ENCODE measurements at places on chromosomes 5 and 9.
A peak's percentile ranks its signal among the peaks of the same experiment; 100 is the strongest.

GRCh38 chr9:70385426-70385825 is 29.0 kb downstream of the KLF9 start:
- peak; percentile 6 for DNase-seq

GRCh38 chr5:59187857-59188256 is 605.0 kb downstream of the RAB3C start:
- peak; percentile 79 for DNase-seq

GRCh38 chr9:24602693-24603352 is 57.1 kb upstream of the IZUMO3 start:
- peak; percentile 13 for DNase-seq

GRCh38 chr9:95131023-95131943 is 186.2 kb downstream of the FANCC start:
- peak; percentile 74 for DNase-seq

GRCh38 chr9:84003246-84003645 is 22.6 kb downstream of the RMI1 start:
- no peak for DNase-seq

DNA sequence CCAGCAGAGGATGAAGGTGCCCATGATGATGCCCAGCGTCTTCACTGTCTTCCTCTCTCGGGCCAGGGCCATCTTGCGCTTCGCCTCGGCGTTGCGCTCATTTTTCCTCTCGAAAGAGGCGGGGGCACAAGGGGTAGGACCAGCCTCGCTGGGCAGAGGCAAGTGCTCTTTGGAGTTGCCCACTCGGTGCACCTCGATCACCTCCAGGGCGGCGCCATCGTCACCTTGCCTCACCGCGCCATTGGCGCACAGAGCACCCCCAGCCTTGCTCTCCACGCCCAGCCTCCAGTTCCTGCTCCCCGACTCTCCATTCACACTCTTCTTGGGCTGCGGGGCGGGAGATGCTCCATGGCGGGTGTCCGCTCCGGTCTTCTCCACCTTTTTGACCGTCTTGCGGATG is 1.6 kb downstream of the HTR1A start:
- no peak for DNase-seq

GRCh38 chr5:149603920-149604319 is 22.6 kb downstream of the ARHGEF37 start:
- no peak for DNase-seq

DNA sequence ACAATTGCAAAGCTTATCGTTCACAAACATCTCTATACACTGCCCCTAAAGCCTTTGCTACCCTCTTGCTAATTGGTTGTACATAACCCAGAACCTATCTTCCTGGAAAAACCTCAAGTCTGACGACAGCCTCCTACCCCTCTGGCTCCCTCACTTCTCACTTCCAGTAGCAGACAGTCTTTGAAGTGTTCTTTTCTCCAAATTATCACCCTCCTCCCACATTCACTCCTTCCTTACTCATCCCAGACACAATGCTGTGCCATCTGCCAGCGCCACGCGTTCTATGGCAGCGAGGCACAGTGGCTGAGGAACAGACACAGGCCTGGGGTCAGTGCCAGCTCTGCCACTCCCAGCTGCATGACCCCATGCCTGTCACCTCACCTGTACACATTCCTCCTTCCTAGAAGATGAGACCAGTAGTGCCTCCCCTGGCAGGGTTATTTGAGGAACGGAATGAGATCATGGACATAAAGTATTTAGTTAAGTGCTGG is 27.7 kb downstream of the CLTA start:
- DNase-seq = no peak

DNA sequence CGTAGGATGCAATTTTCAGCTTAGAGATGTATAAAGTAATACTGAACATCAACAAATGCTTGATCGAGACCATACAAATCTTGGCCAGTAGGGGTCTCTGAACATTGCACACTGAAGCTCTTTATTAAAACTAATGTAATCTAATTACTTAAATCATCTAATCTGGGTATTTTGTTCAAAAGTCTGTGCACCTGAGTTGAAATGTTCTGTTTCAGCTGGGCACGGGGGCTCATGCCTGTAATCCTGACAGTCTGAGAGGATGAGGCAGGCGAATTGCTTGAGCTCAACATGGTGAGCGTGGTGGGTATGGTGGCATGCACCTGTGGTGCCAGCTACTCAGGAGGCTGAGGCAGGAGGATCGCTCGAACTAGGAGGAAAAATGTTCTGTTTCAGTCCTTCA is 41.0 kb downstream of the ESM1 start:
- DNase-seq = peak; percentile 45

DNA sequence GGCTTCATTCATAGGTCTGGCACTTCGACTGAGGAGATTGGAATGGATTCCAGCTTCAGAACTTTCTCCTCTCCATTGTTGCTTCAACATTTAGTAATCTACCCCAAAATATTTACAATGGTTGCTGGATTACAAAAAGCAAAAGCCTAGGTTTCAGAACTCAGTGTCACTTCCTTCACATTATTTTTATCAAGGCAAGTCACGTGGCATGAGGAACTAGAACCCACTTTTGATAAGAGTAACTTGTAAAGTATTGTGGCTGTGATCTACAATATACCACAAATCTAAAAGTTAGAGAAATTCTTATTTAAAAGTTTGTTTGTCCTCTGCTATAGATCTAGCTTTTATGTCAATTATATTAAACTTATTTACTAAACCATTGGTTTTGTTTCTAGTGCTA is 39.7 kb upstream of the ANKDD1B start:
- DNase-seq = no peak

- DNase-seq = no peak
These were observed 51.3 kb upstream of the IRX4 start for GRCh38 chr5:1934056-1934394.

- DNase-seq = no peak
These were observed 580.0 kb upstream of the ARRDC3 start for GRCh38 chr5:91963166-91963565.

DNA sequence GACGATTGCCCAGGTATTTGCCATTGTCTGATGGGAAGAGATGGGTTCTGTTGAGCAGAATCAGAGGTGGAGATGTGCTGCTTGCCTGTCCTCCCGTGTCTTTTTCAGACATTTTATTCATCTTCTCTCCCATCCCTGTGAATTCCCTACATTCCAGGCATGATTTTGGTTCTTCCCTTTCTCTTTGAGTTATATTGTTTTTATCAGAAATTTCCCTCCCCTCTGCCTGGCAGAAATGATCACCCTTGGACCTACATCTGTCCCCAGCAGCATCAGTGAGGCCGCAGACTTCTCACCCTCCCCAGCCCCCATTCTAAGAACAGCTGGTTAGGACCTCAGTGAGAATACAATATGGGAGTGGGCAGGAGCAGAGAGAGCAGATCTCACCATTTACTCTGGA is 640.2 kb downstream of the CCDC171 start:
- DNase-seq = no peak

DNA sequence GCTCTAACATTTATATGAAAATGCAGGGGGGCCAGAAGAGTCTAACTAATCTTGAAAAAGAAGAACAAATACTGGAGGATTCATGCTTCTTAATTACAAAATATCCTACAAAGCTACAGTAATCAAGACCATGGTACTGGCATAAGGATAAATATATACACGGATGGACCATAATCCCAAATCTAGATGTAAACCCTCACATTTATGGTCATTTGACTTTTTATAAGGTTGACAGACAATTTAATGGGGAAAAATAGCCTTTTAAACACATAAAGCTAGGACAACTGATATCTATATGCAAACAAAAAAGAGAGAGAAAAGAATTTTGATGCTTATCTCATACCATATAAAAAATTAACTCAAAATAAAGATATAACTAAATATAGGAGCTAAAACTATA is 55.9 kb downstream of the YIPF5 start:
- DNase-seq = no peak

GRCh38 chr5:113776168-113776567 is 262.7 kb downstream of the YTHDC2 start:
- DNase-seq = no peak

DNA sequence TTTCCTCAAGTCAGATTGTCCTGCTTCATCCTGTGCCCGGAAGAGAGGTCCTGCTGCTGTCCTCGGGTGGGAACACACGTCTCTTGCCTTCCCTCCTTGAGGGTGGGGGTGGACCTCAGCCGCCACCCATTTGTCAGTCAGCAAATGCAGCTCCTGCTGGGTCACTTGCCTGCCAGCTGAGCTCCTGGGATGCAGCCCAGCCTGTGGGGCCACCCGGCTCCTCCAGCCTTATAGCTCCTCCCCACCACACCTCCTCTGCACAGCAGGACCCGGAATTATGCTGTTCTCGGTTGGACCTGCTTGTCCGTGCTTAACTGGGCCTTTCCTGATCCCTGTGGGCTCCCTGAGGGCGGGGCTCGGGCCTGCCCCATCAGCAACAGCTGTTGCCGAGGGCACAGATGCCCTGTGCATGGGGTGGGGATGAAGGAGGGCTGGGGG is 52.7 kb downstream of the RXRA start:
- peak; percentile 41 for DNase-seq

GRCh38 chr5:27353540-27353939 is 315.2 kb upstream of the CDH9 start:
- DNase-seq = no peak

GRCh38 chr9:124522121-124523098 is 15.2 kb upstream of the NR5A1 start:
- DNase-seq = no peak

GRCh38 chr9:13274886-13275641 is 4.4 kb downstream of the MPDZ start:
- peak; percentile 39 for DNase-seq

GRCh38 chr5:66344544-66344943 is 200.4 kb downstream of the SREK1 start:
- DNase-seq = no peak

DNA sequence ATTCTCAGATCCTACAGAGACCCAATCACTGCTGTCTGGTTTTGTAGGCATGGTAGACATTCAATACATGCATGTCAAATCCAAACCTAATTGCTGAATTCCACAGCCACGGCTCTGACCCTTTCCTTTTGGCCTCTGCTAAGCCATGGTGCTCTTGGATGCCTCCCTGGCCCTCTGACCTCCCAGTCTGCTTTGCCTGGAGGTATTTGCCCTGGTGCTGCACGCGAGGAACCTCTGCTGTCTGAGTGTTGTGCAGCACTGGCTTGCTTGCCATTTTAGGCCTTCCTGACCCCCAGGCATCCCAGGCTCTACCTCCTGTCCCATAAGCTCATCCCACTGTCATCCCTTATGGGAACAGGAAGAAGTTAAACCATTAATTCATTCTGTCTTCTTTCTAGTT is 60.9 kb downstream of the DOCK2 start:
- no peak for DNase-seq

DNA sequence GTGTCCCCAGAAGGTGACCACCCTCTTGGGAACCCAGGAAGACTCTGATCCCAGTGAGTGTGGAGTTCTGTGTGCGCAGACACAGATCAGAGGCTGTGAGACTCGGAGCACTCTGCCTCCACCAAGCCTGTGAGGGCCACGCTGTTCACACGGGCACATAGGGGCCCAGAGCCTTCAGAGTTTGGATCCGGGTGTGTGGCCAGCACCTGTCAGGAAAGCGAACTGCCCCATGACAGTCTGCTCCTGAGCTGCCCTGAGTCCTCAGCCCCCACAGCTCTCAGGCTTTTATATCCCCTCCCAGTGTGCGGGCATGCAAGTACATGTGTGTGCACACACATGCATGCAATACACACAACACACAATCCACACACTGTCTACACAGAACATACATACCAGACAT is 161.8 kb upstream of the IRX2 start:
- DNase-seq = no peak

DNA sequence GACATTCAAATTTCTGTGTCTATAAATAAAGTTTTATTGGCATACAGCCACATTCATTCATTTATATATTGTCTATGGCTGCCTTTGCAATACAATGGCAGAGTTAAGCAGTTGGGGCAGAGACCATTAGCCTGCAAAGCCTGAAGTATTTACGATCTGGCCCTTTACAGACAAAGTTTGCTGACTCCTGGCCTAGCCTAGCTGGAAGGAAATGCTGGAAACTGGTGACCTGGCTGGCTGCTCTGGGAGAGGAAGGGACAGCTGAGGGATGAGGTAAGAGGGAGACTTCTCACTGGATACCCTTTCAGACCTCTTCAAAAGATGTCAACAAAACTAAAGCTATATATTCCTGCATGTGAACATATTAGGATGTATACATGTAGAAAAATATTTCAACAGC is 66.0 kb upstream of the PPARGC1B start:
- no peak for DNase-seq

- no peak for DNase-seq
These were observed 21.4 kb downstream of the ZNF608 start for GRCh38 chr5:124725040-124725434.

DNA sequence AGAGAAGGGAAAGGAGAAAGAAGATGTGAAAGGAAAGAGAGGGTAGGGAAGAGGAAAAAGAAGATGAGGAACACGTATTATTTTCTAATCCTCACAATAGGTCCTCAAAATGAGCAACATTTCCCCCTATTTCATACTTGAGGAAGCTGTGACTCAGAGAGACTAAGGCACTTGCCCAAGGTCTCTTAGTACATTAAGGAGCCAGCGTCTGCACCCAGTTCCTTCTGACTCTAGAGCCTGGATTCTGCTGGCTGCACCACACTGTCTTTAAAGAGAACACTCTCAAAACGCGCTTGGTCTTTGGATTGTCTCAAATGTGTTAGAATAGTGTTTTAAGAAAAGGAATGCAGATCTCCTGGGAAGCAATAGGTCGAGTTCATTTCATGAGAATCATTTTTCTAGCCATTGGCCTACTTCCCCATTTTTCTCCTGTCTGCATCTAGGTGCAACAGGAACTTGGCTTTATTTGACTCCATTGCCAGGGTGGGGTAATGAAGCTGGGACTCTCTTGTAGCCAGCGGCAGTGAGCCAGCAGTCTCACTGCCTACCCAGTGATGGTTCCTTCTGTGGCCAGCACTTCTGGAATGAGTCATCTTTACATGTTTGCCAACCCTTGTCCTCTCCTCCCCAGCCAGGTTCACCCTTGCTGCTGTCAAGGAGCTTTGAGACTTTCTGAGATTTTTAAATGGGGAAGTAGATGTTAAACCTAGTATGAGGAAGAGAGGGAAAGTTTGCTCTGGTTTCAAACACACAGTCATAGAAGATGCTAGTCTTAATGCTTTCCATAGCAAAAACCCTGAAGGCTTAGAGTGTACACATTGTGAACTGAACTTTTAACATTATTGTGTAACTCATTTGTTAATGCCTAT is 82.7 kb downstream of the DOCK8 start:
- no peak for DNase-seq

- peak; percentile 33 for DNase-seq
These were observed 5.5 kb upstream of the ESM1 start for GRCh38 chr5:54990841-54991258.

GRCh38 chr5:119269061-119269944 is 86.5 kb upstream of the TNFAIP8 start:
- DNase-seq = peak; percentile 37

Measured in mesenchymal stem cell (in vitro differentiated cells and primary cell).